ENCODE measurements at places on chromosomes 4 and X.

DNA sequence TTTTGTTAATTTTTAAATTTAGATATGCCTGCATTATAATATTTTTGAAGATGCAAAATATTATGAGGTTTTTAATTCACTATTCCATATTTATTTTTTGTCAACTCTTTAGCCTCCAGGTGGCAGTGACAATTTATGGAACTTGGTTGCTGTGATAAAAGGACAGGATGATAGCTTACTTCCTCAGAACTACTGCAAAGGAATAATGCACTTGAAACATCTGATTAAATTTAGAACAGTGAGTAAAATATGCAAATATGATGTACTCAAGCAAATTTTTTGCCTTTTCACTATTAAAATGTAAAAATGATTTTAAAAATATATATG is 45.1 kb downstream of the SPATA4 start:
- DNase-seq, result no peak

GRCh38 chr4:115763051-115763450 is 649.6 kb upstream of the NDST4 start:
- no peak for DNase-seq

GRCh38 chrX:130174045-130174704 is 2.4 kb downstream of the RAB33A start:
- DNase-seq, result no peak

- no peak for DNase-seq
Observed at GRCh38 chr4:107564326-107564725, 155.7 kb downstream of the PAPSS1 start.

GRCh38 chrX:13074297-13075262 is 30.2 kb upstream of the FAM9C start:
- DNase-seq, result no peak

DNA sequence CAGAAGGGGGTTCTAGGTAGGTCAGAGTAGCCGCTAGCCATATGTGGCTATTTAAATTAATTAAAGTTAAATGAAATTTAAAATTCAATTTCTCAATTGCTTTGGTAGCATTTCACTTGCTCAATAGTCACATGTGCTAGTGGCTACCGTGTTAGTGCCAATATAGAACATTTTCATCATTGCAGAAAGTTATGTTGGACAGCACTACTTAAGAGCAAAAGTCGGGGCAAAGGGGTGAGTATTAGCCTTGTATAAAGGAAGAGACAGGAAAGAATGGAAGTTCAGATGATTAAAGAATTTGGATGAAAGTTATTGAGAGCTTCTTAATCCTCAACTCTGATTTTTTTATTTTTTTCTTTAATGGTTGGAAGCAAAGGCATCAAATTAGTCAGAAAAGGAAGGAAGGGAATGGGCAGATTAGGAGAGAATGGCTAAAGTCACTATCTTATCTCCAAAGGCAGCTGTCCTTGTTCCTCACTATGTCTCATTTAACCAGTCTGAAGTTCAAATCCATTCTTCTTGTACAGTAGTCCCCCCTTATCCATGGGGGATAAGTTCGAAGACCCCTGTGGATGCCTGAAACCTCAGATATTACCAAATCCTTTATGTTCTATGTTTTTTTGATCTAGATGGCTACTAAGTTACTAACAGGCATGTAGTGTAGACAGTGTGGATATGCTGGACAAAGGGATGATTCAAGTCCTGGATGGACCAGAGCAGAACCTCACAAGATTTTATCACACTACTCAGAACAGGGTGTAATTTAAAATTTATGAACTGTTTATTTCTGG is 22.9 kb downstream of the OCIAD1 start:
- DNase-seq, result no peak

DNA sequence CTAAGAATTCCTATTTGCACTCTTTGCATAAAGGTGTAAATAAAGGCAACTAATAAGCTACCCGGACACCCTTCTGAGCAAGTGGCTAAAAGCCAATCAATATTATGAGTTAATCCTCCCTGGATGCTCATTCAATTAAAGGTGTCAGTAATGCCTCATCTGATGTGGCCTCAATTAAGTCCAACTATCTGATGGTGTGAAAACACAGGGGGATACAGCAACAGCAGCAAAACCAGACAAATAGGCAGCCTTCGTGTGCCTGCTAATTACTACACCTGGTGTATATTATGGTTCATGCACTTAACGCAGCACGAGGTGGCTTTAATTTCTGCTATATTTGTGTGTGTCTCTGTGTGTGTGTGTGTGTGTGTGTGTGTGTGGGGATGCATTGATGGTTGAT is 244.4 kb downstream of the DCLK2 start:
- DNase-seq, result no peak

DNA sequence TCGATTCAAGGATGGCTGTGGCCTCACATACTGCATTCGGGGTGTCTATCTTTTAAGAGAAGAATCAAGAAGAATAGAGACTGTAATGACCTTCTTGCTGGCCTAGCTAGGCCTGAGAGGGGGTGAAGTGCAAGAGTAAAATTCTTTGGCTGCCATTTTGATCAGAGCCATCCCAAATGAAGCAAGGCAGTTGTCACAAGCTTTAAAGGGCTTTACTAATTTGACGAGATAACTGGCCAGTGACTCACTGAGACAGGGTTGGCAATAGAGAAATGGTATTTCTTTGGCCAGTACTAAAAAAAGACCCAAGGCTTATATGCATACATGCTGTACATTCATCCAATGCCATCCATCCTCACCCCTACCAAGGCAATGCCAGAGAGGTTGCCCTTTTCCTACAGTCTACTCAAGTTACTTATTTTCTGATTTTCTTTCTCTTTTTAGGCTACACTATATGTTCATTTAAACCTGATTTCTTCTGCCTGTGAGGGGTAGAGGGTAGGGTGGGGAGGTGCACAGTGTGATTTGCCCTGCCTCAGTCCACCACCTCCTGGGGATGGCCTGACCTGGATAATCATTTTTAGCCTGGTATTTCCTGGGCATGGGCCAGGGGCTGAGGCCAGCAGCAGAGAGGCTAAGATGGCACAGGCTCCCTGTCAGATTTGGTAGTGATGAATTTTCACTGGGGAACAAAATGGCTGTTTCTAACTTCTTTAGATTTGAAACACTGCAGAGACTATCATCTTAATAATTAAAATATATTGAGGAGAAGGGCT is 32.2 kb downstream of the ATG4A start:
- no peak for DNase-seq

DNA sequence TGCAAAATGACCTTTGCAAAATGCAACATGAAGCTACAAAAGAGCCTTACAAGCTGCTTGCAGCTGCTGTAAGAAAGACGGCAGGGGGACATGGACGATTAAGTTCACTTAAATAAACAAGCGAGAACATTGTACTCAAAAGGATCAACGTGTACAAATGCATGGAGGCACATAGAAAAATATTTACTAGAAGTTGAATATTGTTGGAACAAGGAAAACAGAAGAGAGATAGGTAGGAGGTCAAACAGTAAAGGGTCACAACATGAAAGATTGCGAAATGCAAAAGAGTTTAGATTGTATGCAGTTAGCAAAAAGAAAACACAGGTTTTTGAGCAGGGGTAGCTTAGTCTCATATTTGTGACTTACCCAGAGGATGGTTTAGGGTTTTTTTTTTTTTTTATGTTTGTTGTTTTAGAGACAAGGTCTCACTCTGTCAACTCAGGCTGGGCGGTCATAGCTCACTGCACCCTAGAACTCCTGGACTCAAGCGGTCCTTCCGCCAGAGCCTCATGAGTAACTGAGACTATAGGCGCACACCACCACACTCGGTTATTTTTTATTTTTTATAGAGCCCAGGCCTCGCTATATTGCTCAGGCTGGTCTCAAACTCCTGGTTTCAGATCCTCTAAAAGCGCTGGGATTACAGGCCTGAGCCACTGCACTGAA is 1.4 kb upstream of the PHF8 start:
- DNase-seq, result no peak

DNA sequence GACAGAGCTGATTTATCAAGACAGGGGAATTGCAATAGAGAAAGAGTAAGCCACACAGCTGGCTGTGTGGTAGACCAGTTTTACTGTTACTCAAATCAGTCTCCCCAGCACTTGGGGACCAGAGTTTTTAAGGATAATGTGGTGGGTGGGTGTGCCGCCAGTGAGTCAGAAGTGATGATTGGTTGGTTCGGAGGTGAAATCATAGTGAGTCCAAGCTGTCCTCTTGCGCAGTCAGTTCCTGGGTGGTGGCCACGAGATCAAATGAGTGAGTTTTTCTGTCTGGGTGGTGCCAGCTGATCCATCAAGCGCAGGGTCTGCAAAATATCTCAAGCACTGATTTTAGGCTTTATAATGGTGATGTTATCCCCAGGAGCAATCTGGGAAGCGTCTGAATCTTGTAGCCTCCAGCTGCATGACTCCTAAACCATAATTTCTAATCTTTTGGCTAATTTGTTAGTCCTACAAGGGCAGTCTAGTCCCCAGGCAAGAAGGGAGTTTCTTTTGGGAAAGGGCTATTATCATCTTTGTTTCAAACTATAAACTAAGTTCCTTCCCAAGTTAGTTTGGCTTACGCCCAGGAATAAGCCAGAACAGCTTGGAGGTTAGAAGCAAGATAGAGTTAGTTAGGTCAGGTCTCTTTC is 44.0 kb upstream of the PPP1R2C start:
- DNase-seq, result no peak

GRCh38 chr4:81353861-81354260 is 117.8 kb downstream of the RASGEF1B start:
- DNase-seq, result no peak

- no peak for DNase-seq
Observed at GRCh38 chr4:164056426-164057142, 562.1 kb downstream of the TMA16 start.

DNA sequence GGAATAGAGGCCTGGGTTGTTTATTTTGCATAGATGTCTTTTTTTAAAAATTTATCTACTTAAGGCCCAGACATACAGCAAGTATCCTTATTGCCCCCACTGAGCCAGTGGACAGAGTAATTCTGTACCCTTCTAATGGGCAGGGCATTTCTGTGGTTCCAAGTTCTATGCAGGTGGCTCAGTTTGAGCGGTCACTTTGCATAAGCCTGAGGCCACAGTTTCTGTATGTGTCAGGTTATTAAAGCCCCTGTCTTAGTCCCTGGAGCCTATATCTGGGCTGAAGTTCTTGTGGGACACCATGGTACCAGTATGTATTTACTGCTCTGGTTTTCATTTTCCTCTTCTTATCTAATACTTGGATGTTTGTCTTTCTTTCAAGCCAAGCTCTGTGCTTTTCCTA is 168.8 kb downstream of the MID1IP1 start:
- DNase-seq, result no peak

- DNase-seq, result no peak
Observed at GRCh38 chr4:25346913-25347312, 30.1 kb upstream of the ANAPC4 start.

DNA sequence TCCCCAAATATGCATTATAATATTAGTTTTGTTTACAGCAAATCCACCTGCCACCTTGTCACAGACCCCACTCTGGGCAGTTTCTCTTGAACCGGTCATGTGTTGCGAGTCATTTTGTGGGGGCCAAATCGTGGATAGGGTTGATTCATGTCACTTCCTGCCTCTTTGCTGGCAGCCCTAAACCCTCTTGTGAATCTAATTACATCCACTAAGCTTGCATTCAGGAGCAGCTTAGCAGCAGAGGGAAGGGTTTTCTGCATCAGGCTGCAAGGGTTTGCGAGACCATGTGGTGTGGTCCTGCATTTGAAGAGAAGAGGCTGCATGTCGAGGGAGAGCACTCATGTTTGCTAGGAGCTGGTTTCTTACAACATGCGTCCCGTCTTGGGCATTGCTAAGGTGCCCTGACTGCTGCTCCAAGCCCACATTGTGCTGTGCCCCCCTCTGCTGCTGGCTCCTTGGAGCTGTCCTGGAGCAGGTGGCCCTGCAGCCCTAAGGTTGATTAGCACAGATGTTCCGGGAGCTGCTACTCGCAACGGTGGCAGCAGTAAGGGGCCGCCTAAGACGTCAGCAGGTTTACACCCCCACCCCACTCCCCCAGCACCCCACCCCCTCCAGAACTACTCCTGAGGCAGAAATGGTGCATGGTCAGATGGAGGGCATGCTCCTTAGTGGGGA is 88.9 kb upstream of the CLDN34 start:
- DNase-seq, result no peak

DNA sequence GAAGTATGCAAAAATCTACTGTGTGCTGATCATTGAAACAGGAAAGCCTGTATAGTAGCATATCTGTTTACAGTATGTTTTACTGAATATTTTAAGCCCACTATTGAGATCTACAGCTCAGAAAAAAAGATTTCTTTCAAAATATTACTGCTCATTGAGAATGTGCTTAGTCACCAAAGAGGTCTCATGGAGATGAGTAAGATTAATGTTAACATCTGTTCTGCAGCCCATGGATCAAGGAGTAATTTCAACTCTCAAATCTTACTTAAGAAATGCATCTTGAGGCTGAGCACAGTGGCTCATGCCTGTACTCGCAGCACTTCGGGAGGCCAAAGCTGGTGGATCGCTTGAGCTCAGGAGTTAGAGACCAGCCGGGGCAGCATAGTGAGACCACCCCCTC is 3.3 kb downstream of the RNF4 start:
- DNase-seq, result no peak

GRCh38 chr4:40511036-40511614 is 118.5 kb downstream of the RBM47 start:
- no peak for DNase-seq

- DNase-seq, result no peak
Observed at GRCh38 chrX:53280331-53281320, 758 bp downstream of the IQSEC2 start.

- no peak for DNase-seq
Observed at GRCh38 chr4:177105536-177105935, 204.1 kb upstream of the NEIL3 start.

DNA sequence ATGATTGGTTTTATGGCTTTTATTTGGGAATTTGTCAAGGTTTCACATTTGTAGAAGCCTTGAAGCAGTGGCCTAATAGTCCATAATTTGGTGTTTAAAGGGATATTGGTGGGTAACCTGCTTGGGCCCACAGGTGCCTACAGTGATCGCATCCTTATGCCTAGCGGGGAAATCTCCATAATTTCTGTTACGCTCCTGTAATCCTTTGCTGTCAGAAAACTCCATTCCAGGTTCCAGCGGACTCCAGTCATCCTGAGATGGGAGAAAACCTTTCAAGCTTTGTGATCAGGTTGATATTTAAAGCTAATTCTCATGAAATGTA is 257.0 kb upstream of the JADE1 start:
- DNase-seq, result no peak

- DNase-seq, result no peak
Observed at GRCh38 chrX:9906919-9907318, 60.2 kb upstream of the CLDN34 start.

DNA sequence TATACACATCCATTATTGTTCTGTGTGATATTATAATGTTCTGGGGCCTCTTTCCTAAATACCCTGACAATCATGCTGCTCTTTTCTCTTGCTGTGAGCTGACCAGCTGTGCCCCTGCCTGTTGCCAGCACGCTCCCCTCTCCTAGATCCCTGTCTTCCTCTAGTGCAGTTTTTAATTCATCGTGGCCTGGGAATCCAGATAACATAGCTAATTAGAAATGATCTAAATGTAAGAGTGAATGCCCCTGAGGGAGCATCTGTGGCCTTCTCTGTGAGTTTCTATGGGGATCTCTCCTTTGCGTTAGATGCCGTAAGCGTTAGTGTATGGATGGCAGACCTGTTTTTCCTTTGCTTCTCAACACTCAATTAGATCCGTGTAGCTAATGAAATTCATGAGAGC is 434.3 kb downstream of the SPRY1 start:
- DNase-seq, result no peak

- no peak for DNase-seq
Observed at GRCh38 chr4:6380746-6381410, 91.5 kb downstream of the PPP2R2C start.
